K562 (cell line): ENCODE measurements at places on chromosomes 1 and 21.

DNA sequence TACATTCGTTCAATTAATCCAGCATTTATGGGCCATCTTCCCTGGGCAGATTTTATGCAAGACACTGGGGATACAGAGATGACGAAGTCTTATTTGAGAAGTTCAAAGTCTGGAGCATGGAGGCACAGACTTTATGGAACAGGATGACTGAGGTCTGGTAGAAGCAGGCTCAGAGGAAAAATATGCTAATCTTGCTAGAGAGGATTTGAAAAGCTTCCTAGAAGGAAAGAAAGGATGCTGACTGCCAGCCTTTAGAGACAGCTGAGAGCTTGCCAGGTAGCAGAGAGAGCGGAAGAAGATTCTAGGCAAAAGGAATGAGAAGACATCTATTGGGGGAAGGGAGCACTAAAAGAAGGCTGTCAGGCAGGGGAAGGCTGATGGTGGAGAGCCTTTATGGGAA, 75.5 kb upstream of the ATP5PO start:
- DNase-seq: no peak

- DNase-seq: no peak
Measured at GRCh38 chr1:223486932-223487886, 94.0 kb downstream of the CCDC185 start.

GRCh38 chr1:113325022-113325421, 65.3 kb upstream of the MAGI3 start:
- no peak for DNase-seq

GRCh38 chr1:15236321-15236721, 10.7 kb upstream of the FHAD1 start:
- DNase-seq: peak; percentile 77

- no peak for DNase-seq
Measured at GRCh38 chr1:154743526-154744036, 126.5 kb downstream of the KCNN3 start.
